ENCODE measurements at places on chromosomes 1 and 21.

GRCh38 chr1:44632598-44632997 is 41.7 kb downstream of the TMEM53 start:
- no peak for DNase-seq

DNA sequence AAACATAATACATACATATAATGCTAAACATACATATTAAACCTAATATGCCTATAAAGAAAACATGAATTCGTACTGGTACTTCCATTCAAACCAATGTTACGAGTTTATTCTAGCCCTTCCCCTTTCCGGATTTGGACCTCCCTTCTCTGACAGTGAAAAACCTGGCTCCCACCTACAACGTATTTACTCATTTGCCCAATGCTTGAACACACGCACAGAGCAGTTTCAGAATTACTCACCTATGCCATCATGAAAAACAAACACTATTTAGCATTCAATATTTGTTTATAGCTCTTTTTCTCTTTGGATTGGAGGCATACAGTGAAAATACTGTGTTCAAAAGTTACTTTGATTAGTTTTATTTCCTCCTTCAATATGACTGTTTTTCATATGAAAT is 204.4 kb downstream of the LMX1A start:
- no peak for DNase-seq

GRCh38 chr1:186566140-186566855 is 105.4 kb upstream of the PDC start:
- no peak for DNase-seq

DNA sequence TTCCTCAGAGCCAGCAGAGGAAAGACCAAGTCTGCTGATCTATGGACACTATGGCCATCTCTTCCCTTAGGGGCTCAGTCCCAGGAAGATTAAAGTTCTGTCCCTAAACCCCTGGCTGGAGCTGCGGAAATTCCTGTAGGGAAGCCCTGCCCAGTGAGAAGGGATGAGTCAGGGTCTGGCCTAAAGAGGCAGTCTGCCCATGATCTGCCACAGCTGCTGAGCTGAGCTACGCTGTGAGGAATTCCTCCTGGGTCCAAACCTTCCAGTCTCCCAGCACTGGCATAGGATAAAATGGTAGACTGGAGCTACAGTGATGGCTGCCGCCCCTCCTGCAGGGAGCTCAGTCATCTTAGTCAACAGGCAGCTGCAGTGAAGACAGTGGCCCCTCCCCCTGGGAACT is 213.7 kb downstream of the BRINP2 start:
- no peak for DNase-seq

GRCh38 chr1:198549866-198550265 is 9.4 kb upstream of the ATP6V1G3 start:
- no peak for DNase-seq

DNA sequence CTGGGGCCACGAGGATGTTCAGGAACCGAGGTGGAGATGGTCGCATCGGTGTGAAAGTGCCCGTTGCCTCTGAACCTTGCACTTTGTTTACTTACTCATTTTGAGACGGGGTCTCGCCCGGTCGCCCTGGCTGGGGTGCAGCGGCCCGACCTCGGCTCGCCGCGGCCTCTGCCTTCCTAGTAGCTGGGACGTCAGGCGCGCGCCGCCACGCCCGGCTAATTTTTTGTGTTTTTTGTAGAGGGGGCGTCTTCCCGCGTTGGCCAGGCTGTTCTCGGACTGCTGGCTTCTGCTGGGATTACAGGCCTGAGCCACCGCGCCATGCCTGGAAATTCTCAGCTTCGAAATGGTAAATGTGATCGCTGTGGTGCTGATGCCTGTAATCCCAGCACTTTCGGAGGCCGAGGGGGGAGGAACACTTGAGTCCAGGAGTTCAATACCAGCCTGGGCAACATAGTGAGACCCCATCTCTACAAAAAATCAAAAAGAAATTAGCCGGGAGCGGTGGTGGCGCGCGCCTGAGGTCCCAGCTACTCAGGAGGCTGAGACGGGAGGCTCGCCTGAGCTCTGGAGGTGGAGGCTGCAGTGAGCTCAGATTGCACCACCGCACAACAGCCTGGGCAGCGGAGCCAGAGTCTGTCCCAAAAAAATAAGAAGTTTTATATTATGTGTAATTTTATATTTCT is 684 bp upstream of the MRPL20 start:
- no peak for DNase-seq

GRCh38 chr1:22241250-22241649 is 98.4 kb upstream of the WNT4 start:
- no peak for DNase-seq

DNA sequence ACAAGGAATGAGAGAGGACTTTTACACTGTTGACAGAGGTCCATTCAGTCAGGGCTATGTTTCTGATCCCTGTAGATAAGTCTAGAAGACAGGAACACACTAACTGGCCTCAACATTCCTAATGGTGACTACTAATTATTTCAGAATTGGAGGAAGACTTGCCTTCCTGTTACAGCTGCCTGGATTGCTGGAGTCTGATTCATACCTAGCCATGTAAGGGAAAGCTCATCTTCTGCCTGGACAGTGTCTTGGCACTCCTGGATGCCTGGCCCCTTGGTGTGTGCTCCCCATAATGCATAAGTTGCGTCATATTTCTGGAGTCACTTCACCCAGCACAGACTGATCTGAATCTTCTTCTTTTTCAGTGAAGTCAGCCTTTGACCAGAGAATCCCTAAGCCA is 326.0 kb upstream of the RUNX1 start:
- no peak for DNase-seq

DNA sequence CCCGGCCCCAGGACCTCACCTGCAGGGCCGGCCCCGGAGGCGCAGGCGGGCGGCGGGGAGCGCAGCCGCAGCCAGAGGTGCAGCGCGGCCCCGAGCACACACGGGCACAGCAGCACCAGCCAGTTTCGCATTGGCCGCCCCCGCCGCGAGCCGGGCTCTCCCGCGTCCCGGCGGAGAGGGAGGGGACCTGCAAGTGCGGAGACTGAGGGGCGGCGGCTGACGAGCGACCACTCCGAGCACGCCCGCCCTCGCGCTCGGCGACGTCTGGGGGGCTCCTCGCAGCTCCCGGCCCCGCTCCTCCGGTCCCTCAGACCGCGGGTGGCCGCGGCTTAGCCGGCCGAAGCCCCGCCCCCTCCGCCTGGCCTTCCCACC is at the start of gene B3GALNT2:
Gene B3GALNT2, minus strand, starts transcription at position 331 of the 372 bp plus-strand sequence. Its CDS starts 200 bp downstream, at position 131.
- no peak for DNase-seq

DNA sequence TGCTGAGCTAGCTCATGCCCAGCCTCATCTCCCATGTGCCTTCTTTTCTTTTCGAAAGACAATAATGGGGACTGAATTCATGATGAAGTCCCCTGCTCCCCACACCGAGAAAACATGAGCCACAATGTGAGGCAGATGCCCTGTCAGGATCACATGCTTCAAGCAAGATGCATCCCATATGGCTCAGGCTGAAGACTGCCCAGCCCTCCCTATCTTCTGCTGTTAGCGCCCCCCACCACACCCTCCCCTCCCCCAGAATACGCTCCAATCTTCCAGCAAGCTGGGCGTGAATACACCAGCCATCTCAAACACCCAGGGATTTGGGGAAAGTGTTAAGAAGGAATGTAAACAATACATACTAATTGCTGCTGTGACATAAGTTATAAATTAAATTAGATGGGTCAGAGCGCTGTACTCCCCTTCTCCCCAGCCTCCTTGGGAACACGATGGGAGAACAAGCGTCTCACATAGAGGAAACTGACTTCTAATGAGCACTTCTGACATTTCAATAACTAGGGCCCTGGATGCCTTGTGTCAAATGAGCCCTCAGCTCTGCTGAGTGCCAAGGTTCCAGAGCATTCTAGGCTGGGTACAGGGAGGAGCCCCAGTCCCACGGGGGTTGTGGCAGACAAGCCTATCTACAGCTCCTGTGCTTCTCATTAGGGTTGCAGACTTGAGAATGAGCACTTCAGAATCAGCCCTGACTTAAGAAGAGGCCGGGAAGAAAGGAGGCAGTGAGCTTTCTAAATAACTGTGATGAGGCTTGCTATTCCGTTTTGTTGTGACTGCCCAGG is 55.6 kb downstream of the TNR start:
- DNase-seq: no peak

GRCh38 chr21:32096411-32096810 is 182.4 kb downstream of the MIS18A start:
- DNase-seq: no peak

DNA sequence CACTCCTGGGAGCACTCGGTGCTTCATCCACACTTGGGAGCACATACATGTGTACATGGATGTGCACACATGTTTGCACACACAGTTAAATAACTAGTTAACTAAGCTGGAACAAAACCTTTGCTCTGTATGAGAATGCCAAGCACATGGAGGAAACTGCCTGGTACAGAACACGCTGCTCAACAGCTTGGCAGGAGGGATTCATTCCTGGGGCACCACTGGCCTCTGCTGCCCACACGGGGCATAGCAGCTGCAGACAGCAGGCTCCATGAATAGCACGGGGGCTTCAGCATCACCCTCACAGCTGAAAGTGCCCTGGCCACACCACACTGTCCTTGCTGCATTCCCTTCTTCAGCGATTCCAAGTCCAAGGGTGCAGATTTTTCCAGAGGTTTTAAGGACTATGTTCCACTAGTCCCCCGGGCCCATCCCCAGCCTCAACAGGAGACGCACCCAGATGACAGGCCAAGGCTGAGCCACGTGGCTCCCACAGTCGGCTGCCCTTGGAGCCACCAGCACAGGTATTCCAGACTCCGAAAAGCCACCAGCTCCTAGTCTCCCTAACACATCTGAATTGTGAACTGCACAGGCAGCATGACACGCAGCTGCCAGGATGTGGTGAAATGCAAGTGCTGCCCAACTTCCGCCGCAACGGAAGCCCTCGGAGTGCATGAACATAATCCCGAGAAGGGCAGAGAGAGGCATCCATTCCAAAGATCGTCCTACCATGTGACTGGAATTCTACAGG is 16.9 kb downstream of the NPHP4 start:
- DNase-seq: no peak

GRCh38 chr1:224980181-224980580 is 50.7 kb downstream of the DNAH14 start:
- DNase-seq: no peak

DNA sequence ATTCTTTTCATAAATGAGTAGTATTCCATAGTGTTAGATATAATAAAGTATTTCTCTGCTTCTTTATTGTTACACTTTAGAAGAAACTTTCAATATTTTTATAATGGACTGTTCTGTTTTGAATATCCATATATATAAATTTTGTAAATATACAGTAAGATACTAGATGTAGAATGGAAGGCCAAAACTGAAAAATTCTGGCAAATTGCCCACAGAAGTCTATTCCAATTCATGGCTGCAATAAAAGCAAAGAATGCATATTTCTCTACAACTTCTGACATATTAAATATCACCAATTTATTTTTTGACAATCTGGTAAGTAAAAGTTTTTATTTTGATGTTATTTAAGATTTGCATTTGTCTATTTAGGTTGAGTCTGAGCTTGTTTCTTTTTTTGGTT is 532.5 kb downstream of the NCAM2 start:
- no peak for DNase-seq

DNA sequence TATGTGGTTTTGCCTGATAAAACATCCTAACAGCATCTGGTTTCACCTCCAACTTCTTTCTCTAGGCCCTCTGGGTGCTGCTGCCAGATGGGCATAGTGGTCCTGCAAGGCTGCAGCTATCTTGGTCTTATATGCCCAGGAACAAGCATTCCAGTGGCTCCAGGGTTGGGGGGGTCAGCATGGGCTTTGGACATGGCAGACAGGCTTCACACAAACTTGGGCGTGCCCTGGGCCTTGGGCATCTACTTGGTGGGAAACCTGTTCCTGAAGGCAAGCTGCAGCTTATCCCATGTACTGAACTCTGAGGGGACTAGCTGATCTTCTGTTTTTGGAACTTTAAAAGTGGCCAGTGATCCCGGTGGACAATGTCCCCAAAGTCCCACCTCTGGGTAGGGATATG is 54.9 kb upstream of the ZNF678 start:
- DNase-seq: no peak

DNA sequence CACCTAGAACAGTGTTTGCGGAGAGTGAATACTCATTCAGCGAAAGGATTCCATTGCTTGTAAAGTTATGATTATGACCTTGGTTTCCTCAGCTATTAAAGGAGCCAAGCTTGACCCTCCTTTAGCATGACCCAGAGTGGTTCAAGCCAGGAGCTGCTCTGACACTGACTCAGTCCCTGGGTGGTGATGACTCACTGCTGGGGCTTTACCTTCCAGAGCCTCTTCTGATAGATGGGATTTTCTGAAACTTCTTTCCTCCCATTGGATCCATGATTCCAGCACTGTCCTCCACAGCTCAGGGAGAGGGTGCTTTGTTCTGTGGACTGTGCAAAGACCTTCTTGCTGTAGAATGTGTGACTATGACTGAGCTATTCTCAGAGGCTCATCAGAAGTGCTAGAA is 77.4 kb downstream of the S1PR1 start:
- no peak for DNase-seq

GRCh38 chr1:159980786-159981185 is 26.7 kb upstream of the SLAMF9 start:
- DNase-seq: no peak

- DNase-seq: no peak
Observed at GRCh38 chr1:151611288-151611790, 511 bp upstream of the SNX27 start.

- DNase-seq: no peak
Observed at GRCh38 chr1:228937851-228938536, 202.7 kb downstream of the RHOU start.

- no peak for DNase-seq
Observed at GRCh38 chr1:228194921-228195812, 12.7 kb upstream of the OBSCN start.

GRCh38 chr1:163094589-163094988 is 25.4 kb downstream of the RGS4 start:
- no peak for DNase-seq

DNA sequence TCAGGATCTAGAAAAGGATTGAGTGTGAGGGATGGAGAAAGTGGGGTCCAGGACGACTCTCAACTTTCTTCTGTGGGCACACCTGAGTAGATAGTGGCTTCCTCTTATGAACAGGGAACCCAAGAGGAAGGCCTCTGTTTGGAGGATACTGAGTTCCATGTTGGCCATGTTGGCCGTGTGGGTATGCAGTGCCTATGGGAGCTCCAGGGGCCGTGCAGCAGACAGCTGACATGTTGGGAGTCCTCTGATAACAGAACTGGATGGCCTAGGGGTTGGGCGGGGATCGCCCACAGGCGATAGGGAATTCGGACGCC is 43.0 kb downstream of the TMEM53 start:
- no peak for DNase-seq

GRCh38 chr21:31132574-31133242 is 94.4 kb upstream of the KRTAP19-8 start:
- DNase-seq: no peak
